ENCODE measurements at places on chromosomes 3 and 15.
A peak's percentile ranks its signal among the peaks of the same experiment; 100 is the strongest.

DNA sequence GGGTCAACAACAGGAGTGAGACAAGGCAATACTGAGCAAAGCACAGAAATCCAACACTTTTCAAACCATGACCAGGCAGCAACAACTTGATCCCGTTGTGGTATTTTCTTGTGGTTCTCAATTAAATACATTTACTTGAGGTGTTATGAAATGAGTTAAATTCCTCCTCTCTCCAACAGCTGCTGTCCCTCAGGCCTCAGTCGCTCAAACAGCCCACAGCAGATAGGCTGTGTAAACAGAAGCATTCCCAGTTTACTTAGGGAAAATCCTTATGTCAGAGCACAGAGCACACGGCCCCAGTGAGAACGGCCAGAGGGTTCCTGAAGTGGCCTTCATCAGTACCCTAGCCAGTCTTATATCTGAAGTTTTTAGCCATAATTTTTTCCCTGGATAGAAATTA is 359.9 kb downstream of the AGBL1 start:
- H3K27ac ChIP-seq = no peak overlapping the region
- H3K36me3 ChIP-seq = no peaks in the 10 kb centered on the region
- no peak for DNase-seq
- H3K4me1 ChIP-seq = no peaks in the 10 kb centered on the region
- H3K4me3 ChIP-seq = no peak overlapping the region
- peaks cover 14% of the 10 kb centered on the region for H3K27me3 ChIP-seq

- no peak overlapping the region for H3K27ac ChIP-seq
- peaks cover 6% of the 10 kb centered on the region for H3K27me3 ChIP-seq
- no peak overlapping the region for H3K4me3 ChIP-seq
- H3K36me3 ChIP-seq = no peaks in the 10 kb centered on the region
- no peaks in the 10 kb centered on the region for H3K4me1 ChIP-seq
- DNase-seq = no peak
These were observed 31.6 kb upstream of the SV2B start for GRCh38 chr15:91068436-91068835.

DNA sequence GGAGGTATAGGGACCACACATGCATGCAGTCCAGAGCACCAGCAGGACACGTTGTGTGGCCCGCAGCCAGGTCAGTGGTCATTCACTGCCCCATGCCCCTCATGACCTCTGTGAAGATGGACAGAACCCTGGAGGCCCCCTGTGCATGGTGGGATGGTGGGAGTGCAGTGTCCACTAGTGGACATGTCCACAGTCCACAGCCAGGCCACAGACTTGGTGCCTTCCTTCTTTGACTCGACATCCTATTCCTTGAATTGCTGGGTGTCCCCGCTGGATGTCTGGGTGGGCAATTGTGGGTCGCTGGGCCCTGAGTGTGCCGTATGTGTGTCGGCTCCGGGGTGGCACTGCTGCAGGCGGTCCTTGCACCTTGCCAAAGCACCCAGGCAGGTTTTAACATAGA is 35.7 kb downstream of the KLF15 start:
- H3K4me1 ChIP-seq = no peaks in the 10 kb centered on the region
- no peaks in the 10 kb centered on the region for H3K36me3 ChIP-seq
- peaks cover 4% of the 10 kb centered on the region for H3K27me3 ChIP-seq
- H3K27ac ChIP-seq = no peak overlapping the region

GRCh38 chr3:53384465-53385423 is 37.4 kb upstream of the DCP1A start:
- no peak for DNase-seq
- H3K4me3 ChIP-seq = no peak overlapping the region
- no peaks in the 10 kb centered on the region for H3K4me1 ChIP-seq
- H3K27ac ChIP-seq = no peak overlapping the region
- no peaks in the 10 kb centered on the region for H3K36me3 ChIP-seq

GRCh38 chr15:81071120-81071519 is 63.0 kb upstream of the CFAP161 start:
- H3K4me1 ChIP-seq = no peaks in the 10 kb centered on the region
- DNase-seq = no peak
- H3K27ac ChIP-seq = no peak overlapping the region
- no peak overlapping the region for H3K4me3 ChIP-seq
- no peaks in the 10 kb centered on the region for H3K36me3 ChIP-seq

GRCh38 chr3:84304214-84304613 is 654.6 kb upstream of the CADM2 start:
- no peak overlapping the region for H3K27ac ChIP-seq
- DNase-seq = no peak
- H3K36me3 ChIP-seq = no peaks in the 10 kb centered on the region
- H3K4me1 ChIP-seq = no peaks in the 10 kb centered on the region
- no peak overlapping the region for H3K4me3 ChIP-seq

GRCh38 chr3:4826237-4827100 is 152.8 kb upstream of the BHLHE40 start:
- peak overlapping the region; percentile 50 for H3K27ac ChIP-seq
- H3K4me1 ChIP-seq = peaks cover 36% of the 10 kb centered on the region
- H3K36me3 ChIP-seq = peaks cover 9% of the 10 kb centered on the region
- no peak overlapping the region for H3K4me3 ChIP-seq

- no peak for DNase-seq
- H3K27ac ChIP-seq = no peak overlapping the region
- no peak overlapping the region for H3K4me3 ChIP-seq
- peaks cover 15% of the 10 kb centered on the region for H3K36me3 ChIP-seq
- H3K4me1 ChIP-seq = no peaks in the 10 kb centered on the region
These were observed 42.8 kb downstream of the CNTN4 start for GRCh38 chr3:2141482-2141881.

GRCh38 chr15:63969652-63970421 is 76.4 kb downstream of the DAPK2 start:
- no peak for DNase-seq
- no peaks in the 10 kb centered on the region for H3K27me3 ChIP-seq
- H3K4me1 ChIP-seq = peaks cover 27% of the 10 kb centered on the region
- no peaks in the 10 kb centered on the region for H3K36me3 ChIP-seq
- H3K27ac ChIP-seq = peak overlapping the region; percentile 68
- H3K4me3 ChIP-seq = no peak overlapping the region

DNA sequence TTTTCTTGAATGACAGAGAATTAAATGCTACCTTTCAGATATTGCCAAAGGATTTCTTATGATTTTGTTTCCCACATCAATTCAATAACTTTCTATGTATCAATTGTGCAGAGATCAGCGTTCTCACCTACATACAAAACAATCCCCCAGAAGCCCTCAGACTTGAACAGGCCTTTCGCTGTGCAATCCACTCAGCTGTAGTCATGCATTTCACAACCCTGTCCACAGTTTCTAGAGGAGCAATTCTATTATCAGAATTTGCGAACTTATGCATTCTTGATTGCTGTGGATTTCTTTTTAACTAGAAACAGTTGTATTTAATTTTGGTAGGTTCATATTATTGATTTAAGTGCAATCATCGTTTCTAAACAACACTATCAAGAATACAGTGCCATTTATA is 13.7 kb upstream of the ALCAM start:
- peak overlapping the region; percentile 53 for H3K4me3 ChIP-seq
- peaks cover 34% of the 10 kb centered on the region for H3K27me3 ChIP-seq

GRCh38 chr15:81899730-81900129 is 146.1 kb downstream of the MEX3B start:
- peaks cover 19% of the 10 kb centered on the region for H3K4me1 ChIP-seq
- H3K27ac ChIP-seq = no peak overlapping the region
- no peaks in the 10 kb centered on the region for H3K27me3 ChIP-seq
- H3K36me3 ChIP-seq = peaks cover 4% of the 10 kb centered on the region
- DNase-seq = no peak
- no peak overlapping the region for H3K4me3 ChIP-seq

- H3K27me3 ChIP-seq = peaks cover 2% of the 10 kb centered on the region
- H3K4me3 ChIP-seq = no peak overlapping the region
- no peaks in the 10 kb centered on the region for H3K4me1 ChIP-seq
- no peaks in the 10 kb centered on the region for H3K36me3 ChIP-seq
- H3K27ac ChIP-seq = no peak overlapping the region
These were observed 52.4 kb upstream of the GOLGA8J start for GRCh38 chr15:30030345-30030744.
